ENCODE measurements at places on chromosomes 2 and 18. TPM values are rescaled to one million over a fixed set of nuclear protein-coding genes. Genes with fewer than 3 reads are reported as not detected.

- no peak overlapping the region for H3K4me3 ChIP-seq
- H3K27ac ChIP-seq: no peak overlapping the region
- H3K4me1 ChIP-seq: no peaks in the 10 kb centered on the region
- no peaks in the 10 kb centered on the region for H3K36me3 ChIP-seq
Measured at GRCh38 chr18:58253871-58254270, 209.8 kb downstream of the NEDD4L start.

DNA sequence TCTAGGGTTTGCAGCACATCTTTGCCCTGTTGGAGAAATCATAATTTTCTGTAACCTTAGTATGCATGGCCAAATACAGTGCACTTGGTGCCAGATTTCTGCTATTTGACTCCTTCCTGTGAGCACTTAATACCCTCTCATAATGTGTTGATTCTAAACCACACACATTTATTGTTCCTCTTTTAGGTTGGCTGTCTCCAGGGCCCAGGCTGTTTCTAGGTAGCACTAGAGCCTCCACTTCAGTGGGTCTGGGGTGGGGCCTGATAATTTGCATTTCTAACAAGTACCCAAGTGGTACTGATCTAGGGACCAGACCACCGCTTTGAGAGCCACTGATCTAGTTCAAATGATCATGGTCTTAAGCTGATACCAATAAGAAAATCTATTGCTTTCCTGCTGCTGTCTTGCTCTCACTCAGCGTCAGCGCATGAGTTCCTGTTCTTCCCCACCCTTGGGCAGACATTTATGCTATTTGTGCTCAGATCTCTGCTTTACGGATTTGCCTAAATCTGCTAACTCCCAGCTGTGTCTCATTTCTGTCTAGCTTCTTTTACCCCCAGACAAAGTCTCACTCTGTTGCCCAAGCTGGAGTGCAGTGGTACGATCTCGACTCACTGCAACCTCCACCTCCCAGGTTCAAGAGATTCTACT is 7.4 kb downstream of the PTRHD1 start:
- H3K4me3 ChIP-seq: no peak overlapping the region
- H3K27me3 ChIP-seq: no peaks in the 10 kb centered on the region
- no peaks in the 10 kb centered on the region for H3K36me3 ChIP-seq
- H3K4me1 ChIP-seq: no peaks in the 10 kb centered on the region
- no peak for DNase-seq
- H3K27ac ChIP-seq: no peak overlapping the region

DNA sequence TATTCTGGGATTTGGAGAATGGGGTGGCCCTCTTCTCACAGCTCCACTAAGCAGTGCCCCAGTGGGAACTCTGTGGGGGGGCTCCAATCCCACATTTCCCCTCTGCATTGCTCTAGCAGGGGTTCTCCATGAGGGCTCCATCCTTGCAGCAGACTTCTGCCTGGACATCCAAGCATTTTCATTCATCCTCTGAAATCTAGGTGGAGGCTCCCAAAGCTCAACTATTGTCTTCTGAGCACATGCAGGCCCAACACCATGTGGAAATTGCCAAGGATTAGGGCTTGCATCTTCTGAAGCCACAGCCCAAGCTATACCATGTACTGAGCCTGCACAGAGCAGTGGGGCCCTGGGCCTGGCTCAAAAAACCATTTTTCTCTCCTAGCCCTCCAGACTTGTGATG is 162.4 kb upstream of the CWC22 start:
- no peak for DNase-seq
- no peaks in the 10 kb centered on the region for H3K36me3 ChIP-seq
- H3K27me3 ChIP-seq: no peaks in the 10 kb centered on the region
- H3K4me3 ChIP-seq: no peak overlapping the region
- H3K27ac ChIP-seq: no peak overlapping the region
- no peaks in the 10 kb centered on the region for H3K4me1 ChIP-seq

DNA sequence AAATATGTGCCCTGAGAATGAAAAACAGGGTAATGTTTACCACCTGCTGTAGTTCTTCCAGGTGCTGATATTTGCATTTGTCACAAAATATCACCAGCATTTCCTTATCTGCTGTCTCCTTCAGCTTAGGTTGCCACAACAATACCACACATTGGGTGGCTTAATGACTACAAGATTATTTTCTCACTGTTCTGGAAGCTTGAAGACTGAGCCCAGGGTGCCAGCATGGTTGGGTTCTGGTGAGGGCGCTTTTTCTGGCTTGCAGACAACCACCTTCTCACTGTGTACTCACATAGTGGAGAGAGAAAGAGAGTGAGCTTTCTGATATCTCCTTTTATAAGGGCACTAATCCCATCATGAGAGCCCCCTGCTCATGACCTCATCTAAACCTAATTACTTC is 407.5 kb upstream of the RGPD4 start:
- peaks cover 9% of the 10 kb centered on the region for H3K4me1 ChIP-seq
- H3K36me3 ChIP-seq: no peaks in the 10 kb centered on the region
- no peak for DNase-seq
- H3K4me3 ChIP-seq: no peak overlapping the region
- no peaks in the 10 kb centered on the region for H3K27me3 ChIP-seq
- H3K27ac ChIP-seq: no peak overlapping the region

DNA sequence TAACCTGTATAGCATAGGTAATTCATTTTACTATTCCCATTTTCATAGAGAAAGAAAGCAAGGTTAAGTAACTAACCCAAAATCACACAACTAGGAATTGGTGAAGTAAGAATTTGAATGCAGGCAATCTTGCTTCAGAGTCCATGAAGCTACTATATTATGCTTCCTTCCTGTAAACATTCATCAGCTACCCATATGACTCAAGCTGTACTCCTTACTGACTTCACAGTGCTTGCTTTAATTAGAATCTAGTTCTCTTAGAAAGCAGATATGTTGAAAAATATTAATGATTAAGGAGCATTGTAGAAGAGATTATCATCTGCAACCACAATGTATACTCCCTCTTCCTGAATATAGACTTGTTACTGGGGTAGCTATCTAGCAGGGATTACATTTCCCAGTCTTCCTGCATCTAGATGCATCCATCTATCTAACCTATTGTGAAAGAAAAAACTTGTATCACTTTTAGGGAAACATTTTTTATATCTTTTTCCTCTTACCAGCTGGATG is 961.6 kb upstream of the CHAC2 start:
- no peaks in the 10 kb centered on the region for H3K4me1 ChIP-seq
- no peak overlapping the region for H3K4me3 ChIP-seq
- H3K36me3 ChIP-seq: no peaks in the 10 kb centered on the region
- no peak overlapping the region for H3K27ac ChIP-seq
- no peaks in the 10 kb centered on the region for H3K27me3 ChIP-seq
- no peak for DNase-seq

NEU4 gene
- 0.31 TPM for total RNA-seq

Data from right atrium auricular region (tissue), 2 donors.